Stimulated activated CD8-positive, alpha-beta memory T cell treated with anti-CD3 and anti-CD28 coated beads, Interleukin-7, amount 100 ng/mL, for 1 hour (primary cell): ENCODE measurements at places on chromosomes 5 and 9.

- no peak for DNase-seq
Observed at GRCh38 chr5:88761269-88761850, 121.6 kb downstream of the MEF2C start.

- DNase-seq = no peak
Observed at GRCh38 chr5:142576303-142576702, 109.6 kb downstream of the FGF1 start.

DNA sequence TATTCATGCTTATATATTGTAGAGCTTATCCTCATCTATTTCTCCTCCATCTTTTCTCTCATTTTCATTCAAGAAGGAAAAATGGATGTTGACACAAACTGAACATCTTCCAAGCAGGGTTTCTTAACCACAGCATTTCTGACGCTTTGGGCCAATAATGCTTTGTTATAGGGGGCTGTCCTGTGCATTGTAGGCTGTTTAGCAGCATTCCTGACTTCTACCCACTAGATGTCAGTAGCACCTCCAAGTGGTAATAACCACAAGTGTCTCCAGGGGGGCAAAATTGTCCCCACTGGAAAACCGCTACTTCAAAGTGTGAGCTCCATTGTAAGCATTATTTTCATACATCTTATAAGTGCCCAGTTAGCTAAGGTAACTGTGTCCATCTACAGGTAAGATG, 2.6 kb upstream of the TXNDC8 start:
- no peak for DNase-seq

DNA sequence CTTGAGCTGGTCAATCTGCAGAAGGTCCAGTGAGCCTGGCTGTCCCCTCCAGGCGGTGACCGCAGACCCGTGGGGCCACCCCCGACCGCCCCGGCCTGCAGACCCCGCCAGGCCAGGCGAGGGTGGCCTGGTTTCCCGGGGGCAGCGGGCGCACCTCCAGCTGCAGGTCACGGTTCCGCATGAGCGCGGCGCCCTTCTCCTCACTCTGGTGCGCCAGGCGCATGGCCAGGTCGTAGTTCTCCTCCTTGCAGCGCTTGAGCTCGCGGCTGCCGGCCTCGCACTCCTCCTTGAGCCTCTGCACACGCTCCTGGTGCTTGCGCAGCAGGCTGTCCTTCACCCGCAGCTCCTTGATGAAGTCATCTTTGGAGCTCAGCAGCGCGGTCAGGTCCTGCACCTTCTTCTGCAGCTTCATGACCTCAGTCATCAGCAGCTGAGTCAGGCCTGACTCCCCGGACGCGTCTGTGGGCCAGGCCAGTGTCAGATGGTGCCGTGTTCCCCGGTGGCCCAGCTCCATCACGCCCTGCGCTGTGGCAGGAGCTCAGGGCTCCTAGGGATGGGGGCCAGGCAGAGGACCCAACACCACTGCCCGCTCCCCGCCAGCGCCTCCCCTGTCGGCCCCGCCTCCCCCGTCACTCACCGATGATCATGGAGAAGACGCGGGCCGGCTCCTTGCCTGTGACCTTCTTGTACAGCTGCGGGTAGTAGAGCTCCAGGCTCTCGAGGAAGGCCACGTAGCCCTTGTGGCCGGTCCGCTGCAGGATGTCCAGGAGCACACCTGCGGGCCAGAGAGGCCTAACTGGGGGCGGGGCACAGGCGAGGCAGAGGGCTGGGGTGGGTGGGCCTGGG, 2.6 kb downstream of the CARD9 start:
- DNase-seq = no peak

DNA sequence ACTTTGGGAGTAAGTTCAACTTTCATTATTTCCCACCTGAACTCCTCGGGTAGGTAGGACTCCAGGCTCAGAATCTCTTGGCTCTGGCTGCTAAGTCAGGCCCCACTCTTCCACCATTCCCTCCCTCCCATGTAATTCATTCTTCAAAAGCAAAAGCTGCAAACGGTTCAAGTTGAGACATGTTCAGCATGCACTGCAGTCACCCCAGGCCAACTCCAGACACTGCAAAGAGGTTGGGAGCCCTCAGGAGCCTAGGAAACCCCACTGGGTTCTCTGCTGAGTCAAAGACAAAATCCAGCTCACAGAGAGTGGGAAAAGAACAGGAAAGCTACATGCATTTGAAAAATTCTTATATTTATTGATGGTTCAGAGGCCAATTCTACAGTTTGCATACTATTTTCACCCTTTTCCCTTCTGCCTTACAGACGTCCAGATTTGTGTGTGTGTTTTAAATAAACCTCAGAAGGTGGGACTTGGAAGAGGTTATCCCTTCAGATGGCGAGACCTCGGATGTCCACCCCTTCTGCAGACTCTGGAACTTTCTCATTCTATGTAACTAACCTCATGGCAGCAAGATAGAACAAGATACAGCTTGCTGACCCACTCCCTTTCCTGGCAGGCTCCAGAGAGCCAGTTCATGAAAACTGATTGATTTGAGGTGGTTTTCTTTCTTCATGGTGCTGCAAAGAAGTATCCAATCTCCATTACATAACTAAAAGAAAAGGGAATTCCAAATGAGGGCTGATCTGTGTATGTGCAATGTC, 65.7 kb upstream of the EQTN start:
- no peak for DNase-seq

DNA sequence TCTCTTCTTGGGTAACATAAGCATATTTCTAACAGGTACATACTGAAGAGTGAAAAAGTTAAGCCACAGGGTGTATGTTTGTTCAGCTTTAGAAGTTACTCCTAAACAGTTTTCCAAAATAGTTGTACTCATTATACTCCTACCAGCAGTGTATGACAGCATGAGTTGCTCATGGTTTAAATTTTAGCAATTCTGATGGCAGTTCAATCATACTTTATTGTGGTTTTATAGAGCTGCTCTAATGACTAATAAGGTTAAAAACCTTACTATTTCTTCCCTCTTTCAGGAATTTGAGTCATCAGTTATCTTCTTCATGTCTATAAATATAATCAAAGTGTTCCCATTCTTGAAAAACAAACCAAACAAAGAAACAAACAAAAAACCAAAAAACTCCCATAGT, 81.5 kb downstream of the CAAP1 start:
- DNase-seq = no peak

DNA sequence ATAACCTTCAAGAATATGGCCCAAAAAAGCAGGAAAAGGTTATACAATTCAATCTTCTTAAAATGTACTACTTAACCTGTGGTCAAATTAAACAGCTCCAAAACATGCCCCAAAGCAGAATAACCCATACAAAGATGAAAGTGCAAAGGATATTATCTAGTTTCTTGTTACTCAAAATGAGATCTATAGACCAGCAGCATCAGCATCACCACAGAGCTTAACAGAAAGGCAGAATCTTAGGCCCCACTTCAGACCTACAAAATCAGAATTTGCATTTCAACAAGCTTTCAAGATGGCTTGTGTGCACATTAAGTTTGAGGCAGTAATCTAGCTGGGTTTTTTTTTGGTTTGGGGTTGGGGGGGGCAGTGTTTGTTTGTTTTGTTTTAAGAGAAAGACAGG, 54.0 kb downstream of the SCAI start:
- DNase-seq = no peak

DNA sequence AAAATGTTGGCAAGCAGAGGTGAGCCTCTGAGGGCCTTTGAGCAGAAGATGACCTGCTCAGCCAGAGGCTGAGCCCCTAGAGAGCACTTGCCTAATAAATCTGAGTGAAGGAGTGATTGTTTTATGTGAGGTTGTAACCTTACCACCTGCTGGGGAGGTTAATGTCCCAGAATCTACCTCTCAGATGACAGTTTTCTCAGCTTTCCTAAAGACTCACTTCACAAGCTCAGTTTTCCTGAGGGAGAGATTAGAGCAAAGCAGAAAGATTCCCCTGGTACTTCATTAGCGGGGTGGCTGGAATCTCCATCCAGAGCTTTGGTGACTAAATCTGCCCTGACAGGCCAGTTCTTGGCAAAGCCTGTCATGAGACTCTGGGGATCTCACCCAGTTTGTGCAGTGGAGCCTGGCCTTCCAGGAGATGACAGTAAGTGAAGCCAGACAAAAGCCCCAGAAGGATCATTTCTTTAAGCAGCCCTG, 48.8 kb upstream of the GALNT10 start:
- no peak for DNase-seq

- DNase-seq = no peak
Observed at GRCh38 chr9:3850098-3850497, 324.3 kb upstream of the RFX3 start.

- no peak for DNase-seq
Observed at GRCh38 chr9:28820741-28821140, 1247.5 kb upstream of the C9orf72 start.

- no peak for DNase-seq
Observed at GRCh38 chr5:133353741-133354140, 258.6 kb downstream of the FSTL4 start.

DNA sequence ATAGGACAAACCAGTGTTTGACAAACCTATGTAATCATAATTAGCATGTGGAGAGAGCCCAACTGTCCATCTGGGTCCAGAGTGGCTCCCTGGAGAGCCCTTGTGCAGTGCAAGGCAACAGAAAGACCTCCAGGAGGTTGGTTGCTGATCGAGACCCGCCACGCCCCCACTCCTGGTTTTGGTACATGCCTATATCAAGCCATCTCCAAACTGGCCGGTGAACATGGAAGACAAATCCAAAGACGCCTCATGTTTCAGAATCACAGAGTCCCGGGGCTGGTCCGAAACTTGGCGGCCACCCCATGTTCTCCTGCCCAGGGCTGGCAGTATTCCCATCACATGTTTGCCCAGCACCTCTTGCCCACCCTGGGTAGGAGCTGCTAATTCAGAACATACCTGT, 140.2 kb downstream of the PAX5 start:
- no peak for DNase-seq

DNA sequence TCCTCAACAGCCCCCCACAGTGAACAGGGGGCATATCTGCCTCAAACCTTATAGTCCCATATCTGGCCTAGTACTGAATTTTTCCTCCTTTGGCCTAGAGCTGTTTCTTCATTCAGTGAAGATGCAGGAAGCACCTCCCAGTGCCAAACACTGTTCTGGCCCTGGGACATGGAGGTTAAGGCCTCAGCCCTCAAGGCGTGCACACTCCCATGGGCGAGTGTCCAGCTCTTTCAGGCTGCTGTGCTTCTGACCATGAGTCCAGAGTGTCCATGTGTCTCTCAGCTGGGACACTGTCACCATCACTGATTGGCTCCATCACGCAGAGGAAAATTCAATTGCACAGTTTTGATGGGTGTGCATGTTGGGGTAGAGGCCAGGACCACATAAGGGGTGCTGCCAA, 151.5 kb downstream of the PAX5 start:
- no peak for DNase-seq

DNA sequence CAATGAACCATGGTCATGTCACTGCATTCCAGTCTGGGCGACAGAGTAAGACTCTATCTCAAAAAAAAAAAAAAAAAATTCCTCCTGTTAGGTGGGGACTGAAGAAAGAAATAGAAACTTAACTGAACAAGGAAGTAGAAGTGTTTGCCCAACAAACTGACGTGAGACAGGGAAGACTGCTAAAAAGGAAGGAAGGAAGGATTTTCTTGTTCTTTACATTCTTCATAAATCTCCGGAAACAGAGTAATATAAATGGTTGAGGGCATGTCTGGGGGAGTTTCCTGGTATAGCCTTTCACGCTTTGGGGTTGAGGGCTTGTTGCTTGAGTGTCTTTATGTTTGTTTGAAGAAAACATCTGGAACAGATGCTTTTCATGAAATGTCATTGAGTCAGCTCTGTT, 3.1 kb downstream of the TOR1B start:
- no peak for DNase-seq

GRCh38 chr9:132478353-132479050, 68.5 kb downstream of the CFAP77 start:
- DNase-seq = no peak

DNA sequence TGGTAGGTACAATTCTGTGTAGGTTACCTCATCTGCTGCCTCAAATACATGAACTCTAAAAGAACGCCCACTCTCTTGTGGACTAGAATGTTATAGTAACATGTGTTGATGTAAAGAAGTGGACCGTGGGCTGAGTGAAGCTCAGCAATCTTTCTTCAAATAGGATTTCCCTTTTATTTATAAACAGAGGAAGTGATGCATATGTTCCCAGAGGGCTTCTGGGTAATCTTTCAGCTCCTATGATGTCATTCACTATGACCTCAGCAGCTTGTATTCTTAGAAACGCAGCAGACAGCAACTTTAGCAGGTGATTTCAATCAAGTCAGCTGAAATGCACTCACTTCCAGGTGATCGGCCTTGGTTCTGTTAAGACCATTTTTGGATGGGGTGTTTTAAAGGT, 14.4 kb downstream of the F2RL2 start:
- no peak for DNase-seq

DNA sequence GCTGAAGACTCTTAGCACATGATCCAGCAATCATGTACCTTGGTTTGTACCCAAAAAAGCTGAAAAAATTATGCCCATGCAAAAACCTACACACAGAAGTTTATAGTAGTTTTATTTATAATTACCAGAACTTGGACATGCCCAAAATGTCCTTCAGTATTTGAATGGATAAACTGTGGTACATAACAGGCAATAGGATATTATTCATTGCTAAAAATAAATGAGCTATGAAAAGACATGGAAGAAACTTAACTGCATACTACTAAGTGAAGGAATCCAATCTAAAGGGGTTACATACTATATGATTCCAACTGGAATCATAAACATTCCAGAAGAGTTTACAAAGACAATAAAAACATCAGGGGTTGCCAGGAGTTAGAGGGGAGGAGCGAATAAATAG, 25.6 kb downstream of the FBXL17 start:
- no peak for DNase-seq

DNA sequence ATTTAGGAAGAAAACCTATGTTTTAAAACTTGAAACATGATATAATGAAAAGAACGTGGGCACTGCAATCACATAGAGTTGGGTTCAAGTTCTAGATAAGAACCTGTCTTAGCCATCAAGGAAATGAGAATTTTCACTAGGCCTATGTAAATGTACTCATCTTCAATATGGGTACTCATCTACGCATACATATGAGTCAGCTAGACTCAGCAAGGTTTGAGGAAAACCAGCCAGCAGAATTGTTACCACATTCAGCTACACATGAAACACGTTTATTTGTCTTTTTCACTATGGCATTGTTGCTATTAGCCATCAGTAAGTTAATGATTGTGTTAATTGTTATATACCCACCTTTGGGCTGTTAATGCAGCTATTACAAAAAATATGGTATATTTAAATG, 146.3 kb downstream of the CHSY3 start:
- no peak for DNase-seq

GRCh38 chr5:178152491-178153444, 917 bp downstream of the NHP2 start:
- no peak for DNase-seq

GRCh38 chr9:99298614-99299013, 76.5 kb downstream of the SEC61B start:
- no peak for DNase-seq

- DNase-seq = no peak
Observed at GRCh38 chr5:178121391-178122276, 8.3 kb downstream of the N4BP3 start.
